ENCODE measurements at places on chromosomes 11 and 22. TPM values are rescaled to one million over a fixed set of nuclear protein-coding genes. Genes with fewer than 3 reads are reported as not detected.

Gene WNT11
- 4.0 TPM for total RNA-seq

Gene PTPRCAP
- 1.2 TPM for total RNA-seq

Gene MMP13
- total RNA-seq: not detected

Gene FAM227A
- 0.47 TPM for total RNA-seq

Gene TRPC6
- 0.20 TPM for total RNA-seq

Gene TNNT3
- 39.9 TPM for total RNA-seq

Gene KRTAP5-6
- total RNA-seq: not detected

Gene OR56A5
- total RNA-seq: not detected

Gene ZBTB16
- total RNA-seq: 83.3 TPM

Gene IFITM5
- not detected for total RNA-seq

Gene FGF4
- not detected for total RNA-seq

Gene LRRC56
- 0.36 TPM for total RNA-seq

Gene CCDC116
- total RNA-seq: not detected

Gene KRTAP5-9
- total RNA-seq: not detected

Gene NDUFS8
- 433 TPM for total RNA-seq

Gene UPK3A
- total RNA-seq: not detected

Gene OR8B4
- not detected for total RNA-seq

Gene MSANTD4
- total RNA-seq: 17.9 TPM

Gene DRD4
- total RNA-seq: 0.29 TPM

Gene ROBO4
- total RNA-seq: 13.8 TPM

Gene CD3D
- 0.53 TPM for total RNA-seq

Gene POU2AF2
- total RNA-seq: not detected

Gene KMT2A
- 27.3 TPM for total RNA-seq

Gene FOLR1
- total RNA-seq: not detected

Gene OR52E8
- total RNA-seq: not detected

Gene PLEKHA7
- 37.1 TPM for total RNA-seq

Gene PGA3
- total RNA-seq: 2.1 TPM

Gene NCR3LG1
- total RNA-seq: 3.3 TPM

Gene ISX
- total RNA-seq: not detected

Gene BUD13
- 8.0 TPM for total RNA-seq

Gene KRTAP5-1
- total RNA-seq: not detected

Gene SYCE3
- total RNA-seq: not detected

Gene MISFA
- total RNA-seq: 8.2 TPM

Gene KDM4E
- total RNA-seq: not detected

Gene FIBIN
- total RNA-seq: 19.8 TPM

Gene SCN3B
- total RNA-seq: 0.58 TPM

Gene PKP3
- total RNA-seq: 0.26 TPM

Gene CCDC87
- 0.53 TPM for total RNA-seq

Gene HBB
- 89.7 TPM for total RNA-seq

Gene TTC38
- 26.7 TPM for total RNA-seq

Gene OR5P2
- total RNA-seq: not detected

Gene UBQLNL
- total RNA-seq: not detected

Gene USP2
- total RNA-seq: 98.4 TPM

Gene GDPD4
- total RNA-seq: 0.69 TPM

Gene MYOD1
- total RNA-seq: not detected

Gene YAP1
- 97.4 TPM for total RNA-seq

Gene CYB5R2
- 4.4 TPM for total RNA-seq

Gene RIBC2
- total RNA-seq: not detected

Gene IRAG1
- total RNA-seq: 18.9 TPM

Gene MCM5
- 13.0 TPM for total RNA-seq

Gene FOSL1
- 0.97 TPM for total RNA-seq

Gene MOGAT2
- total RNA-seq: not detected
